ENCODE measurements at places on chromosomes 12 and 14.

- no peak for DNase-seq
Observed at GRCh38 chr14:22506778-22507351, 82.2 kb downstream of the DAD1 start.

- no peak for DNase-seq
Observed at GRCh38 chr12:68198507-68199086, 27.0 kb downstream of the IL26 start.

DNA sequence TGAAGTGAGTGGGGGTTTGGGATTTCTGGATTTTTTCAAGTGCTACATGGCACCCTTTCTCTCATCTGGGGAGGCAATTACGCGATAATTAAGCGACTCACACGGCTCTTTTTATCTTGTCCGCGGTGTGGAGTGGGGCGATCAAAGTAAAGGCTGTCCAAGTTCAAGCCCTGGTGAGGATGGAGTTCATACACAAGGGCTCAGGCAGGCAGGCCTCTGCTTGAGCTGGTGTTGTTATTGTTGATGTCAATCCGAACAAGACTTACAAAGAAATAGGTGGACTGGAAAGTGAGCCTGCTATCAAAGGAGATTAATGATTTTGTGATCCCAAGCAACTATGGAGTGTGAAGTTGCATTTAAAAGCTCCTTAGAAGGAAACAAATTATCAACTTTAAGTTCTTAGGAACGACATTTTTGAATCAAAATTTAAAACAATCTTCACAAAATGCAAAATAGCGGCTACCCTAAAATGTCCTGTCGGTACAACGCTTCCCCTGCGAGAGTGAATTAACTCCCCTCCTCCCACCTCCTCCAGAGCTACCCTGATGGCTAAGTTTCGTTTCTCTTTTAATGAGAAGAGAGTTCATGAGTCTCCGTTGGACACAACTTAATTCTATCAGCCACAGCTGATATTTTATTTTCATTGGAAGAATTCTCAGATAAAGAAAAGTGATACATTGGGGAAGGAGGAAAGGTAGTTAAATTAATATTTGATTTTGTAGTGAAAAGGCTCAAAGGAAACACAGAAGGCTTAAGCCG is 5.9 kb downstream of the FOXA1 start:
- no peak for DNase-seq

- no peak for DNase-seq
Observed at GRCh38 chr12:20588042-20588441, 107.1 kb upstream of the SLCO1C1 start.

DNA sequence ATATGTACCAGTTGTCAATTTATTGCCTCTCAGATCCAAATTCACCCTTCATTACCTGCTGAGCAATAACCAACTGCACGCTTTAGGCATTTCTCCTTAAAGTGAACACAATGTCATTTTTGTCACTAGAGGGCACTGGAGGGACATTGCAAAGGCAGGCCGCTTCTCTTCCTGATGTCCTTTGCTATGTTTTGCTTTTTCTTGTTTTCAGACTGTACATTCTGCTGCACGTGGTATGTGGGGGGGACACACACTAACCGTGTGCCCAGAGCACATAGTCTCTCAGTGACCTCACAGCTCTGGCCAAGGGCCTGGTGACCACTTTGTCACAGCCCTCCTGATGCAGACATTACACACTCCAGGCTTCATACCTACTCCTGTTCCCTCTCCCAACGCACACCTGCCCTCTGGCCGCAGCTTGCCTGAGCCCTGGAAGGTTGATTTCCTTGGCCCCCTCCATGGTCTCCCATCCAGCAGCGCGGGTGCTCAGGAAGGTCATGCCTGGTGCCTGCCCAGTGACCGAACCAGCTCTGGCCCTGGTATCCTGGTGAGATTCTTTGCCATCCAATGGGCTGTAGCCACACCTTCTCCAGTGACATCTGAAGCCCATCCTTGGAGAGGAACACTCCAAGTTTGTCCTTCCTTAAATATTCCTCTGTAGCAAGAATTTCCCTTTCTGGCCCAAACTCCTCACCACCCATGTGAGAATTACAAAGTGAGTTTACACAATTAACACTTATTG is 39.9 kb downstream of the MYO1H start:
- no peak for DNase-seq

DNA sequence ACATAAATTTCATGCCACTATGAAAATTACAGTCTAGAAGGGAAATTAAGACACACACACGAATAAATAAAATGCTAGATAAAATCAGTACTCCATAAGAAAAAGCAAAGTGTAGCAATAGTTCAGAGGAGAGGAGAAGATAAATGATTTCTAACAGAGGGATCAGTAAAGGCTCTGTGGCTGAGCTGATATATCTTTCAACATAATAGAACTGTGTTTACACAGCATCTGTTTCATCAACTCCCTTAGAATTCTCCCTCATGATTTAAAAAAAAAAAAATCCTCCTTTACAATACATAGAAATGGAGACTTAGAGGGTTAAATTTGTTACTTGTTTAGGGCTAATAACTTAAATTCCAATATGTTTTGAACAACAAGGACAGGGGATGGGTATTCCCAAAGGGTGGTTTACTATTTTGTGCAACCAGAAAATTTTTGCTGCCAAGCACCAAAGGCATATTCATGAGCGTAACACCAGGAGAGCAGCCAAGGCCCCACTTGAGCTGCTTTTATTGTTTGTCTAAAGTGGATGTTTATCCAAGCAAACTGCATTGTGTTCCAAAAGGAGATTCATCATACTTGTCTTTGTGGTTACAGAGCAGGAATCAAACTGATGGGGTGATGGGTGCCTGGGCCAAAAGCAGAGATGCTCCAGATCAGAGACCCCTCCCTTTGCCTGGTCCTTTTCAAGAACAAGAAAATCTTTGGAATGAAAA is 162.7 kb downstream of the BMP4 start:
- no peak for DNase-seq

GRCh38 chr12:117003883-117004404 is 93.2 kb downstream of the FBXW8 start:
- DNase-seq: no peak

GRCh38 chr12:91357381-91357780 is 174.8 kb upstream of the DCN start:
- no peak for DNase-seq

- DNase-seq: no peak
Observed at GRCh38 chr12:2834581-2835491, at the start of gene NRIP2. Gene NRIP2, minus strand, starts transcription at chr12:2835035. Its CDS starts 52 bp downstream, at chr12:2834983.

DNA sequence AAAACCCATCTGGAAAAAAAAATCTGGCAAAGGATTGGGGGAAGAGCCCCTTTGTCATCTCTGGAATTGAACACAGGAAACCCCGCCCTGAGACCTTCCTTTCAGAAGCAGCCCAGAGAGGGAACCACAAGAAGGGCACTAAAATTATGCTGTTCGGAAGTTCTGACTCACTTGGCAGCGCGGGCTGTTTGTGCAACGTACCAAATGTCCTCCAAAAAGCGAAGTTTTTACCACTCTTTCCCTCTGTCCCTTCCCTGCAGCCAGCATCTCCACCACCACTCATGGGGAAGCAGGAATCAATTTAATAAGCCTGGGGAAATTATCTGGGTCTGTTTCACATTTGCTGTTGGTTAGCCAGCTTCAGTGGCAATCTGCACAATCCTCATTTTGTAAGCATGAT is 3.2 kb upstream of the SYNE3 start:
- peak; percentile 50 for DNase-seq

GRCh38 chr14:104967386-104968152 is 10.6 kb downstream of the AHNAK2 start:
- DNase-seq: no peak

DNA sequence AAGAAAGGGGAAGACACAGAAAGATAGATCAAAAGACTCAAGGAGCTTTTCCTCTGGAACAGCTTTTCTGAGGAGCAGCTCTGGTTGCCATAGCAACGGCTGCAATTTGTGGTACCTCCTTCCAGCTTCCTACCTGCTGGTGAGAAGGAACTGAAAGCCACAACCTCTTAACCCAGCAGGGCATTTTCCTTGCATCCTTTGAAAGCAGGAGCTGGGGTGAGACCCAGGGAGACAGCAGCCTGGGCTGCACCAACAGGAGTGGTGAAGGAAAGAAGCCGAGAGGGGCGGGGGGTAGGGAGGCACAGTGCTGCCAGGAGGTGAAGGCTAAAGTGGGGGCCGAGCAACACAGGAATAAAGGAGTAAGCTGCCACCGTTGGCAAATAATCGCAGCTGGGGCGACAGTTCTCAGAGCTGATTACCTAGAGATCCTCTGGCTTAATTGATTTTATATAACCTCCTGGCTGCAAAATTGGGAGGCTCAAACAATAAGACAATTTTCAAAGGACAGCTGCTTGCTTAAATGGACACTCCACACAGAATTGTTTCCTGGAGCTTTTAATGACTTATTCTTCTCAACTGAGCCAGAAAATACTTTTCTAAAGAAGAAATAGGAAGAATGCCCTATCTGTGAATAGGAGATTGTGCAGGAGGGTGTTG is 129.4 kb downstream of the RPAP3 start:
- no peak for DNase-seq

- DNase-seq: no peak
Observed at GRCh38 chr12:29066011-29066588, 83.0 kb upstream of the FAR2 start.

DNA sequence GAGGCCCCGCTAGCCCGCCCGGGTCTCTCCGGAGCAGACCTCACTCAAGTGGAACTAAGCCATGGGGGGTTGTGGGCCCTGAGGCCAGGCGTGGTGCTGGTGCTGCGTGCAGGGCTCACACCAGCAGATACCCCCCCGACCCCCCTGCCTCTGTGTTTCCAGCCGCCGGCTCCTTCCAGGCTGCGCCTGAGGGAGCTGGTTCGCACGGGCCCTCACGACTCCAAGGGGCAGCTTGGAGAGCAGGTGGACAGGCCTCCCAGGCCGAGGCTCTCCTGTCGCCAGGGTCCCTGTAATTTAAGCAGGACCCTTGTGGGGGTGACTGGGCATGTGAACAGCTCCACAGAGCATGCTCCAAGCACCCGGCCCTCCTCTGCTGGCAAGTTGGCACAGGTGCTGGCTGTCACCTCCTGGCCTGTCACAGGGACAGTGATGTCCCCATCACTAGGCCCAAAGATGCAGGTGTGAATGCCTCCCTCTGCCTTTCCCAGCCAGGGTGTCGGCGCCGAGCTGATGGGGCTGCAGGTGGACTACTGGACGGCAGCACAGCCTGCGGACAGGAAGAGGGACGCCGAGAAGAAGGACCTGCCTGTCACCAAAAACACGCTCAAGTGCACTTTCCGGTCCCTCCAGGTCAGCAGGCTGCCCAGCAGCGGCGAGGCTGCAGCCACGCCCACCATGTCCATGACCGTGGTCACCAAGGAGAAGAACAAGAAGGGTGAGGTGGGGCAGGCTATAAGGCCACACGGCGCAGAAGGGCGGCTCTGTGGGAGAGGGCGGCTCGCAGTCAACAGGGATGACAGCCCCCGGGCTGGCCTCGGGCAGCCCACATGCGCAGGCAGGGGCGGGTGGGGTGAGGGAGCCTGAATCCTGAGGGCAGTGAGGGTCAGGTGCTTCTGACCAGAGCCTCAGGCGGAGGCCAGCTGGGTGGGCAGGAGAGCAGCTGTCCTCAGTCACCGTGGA is 5.9 kb upstream of the TEX22 start:
- DNase-seq: no peak

DNA sequence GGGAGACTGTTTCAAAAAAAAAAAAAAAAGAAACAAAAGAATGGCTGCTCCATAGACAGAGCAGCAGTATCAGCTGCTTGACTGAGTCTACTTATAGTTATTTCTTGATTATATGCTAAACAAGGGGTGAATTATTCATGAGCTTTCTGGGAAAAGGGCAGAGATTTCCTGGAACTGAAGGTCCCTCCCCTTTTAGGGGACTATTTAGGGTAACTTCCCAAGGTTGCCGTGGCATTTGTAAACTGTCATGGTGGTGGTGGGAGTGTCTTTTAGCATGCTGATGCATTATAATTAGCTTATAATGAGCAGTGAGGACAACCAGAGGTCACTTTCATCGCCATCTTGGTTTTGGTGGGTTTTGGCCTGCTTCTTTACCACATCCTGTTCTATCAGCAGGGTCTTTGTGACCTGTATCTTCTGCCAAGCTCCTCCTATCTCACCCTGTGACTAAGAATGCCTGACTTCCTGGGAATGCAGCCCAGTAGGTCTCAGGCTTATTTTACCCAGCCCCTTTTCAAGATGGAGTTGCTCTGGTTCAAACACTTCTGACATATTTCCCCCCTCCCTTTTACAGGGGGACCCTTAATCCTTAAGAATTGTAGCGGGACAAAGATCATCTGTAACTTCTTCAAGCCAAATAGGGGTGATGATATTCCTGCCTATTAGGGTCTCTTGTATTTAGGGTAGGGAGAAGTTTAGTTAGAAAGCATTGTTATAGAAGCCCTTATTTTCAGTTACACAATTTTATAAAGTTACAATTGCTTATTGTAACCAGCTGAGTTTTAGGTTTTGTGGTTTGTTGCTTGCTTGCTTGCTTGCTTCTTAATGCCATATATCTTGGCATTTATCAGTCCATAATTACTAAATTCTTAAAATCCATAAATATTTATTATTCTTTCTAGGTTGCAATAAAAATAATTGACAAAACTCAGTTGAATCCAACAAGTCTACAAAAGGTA is 42.5 kb downstream of the MARK3 start:
- no peak for DNase-seq

DNA sequence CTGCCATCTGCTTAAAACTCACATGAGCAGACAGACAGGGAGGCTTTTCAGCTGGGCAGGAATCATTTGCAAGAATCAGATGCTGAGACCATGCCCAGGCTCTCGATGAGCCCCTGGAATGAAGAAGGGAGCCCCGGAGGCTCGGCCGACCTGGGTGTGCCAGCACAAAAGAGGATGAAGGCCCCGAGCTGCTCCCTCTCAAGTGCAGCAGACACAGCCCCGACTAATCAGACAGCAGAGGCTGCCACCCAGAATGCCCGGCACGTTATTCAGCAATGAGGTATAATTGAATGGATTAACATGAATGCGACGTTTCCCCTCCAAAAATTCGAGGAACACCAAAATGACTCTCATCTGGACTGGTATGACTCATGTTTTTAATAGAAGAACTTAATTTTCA is 58.9 kb downstream of the BCL11B start:
- no peak for DNase-seq

- no peak for DNase-seq
Observed at GRCh38 chr14:26775765-26776563, 178.1 kb upstream of the NOVA1 start.

GRCh38 chr12:71848212-71848611 is 8.7 kb downstream of the TBC1D15 start:
- no peak for DNase-seq

- no peak for DNase-seq
Observed at GRCh38 chr14:54332490-54332889, 64.3 kb upstream of the CDKN3 start.

DNA sequence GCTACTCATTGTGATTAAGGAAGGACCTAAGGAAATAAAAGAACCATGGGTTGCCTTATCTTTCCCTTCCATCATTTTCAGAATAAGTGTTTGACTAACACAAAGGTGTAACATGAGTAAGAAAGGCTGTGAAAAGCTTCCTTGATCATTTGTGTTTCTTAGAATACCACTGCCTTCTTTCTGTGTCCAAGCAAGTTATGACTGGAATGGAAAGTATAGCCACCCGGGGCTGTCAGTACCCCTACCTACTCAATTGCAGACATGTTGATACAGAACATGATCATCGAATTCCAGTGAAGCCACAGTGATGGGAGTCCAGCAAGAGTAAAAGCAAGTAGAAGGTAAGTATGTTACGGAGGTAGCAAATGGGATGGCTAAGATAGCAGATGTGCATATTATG is 209.8 kb downstream of the PELI2 start:
- no peak for DNase-seq
